Stimulated activated CD4-positive, alpha-beta T cell treated with anti-CD3 and anti-CD28 coated beads, TNF-alpha, amount 100 ng/mL, for 24 hours (primary cell): ENCODE measurements at places on chromosomes 6 and 20.

DNA sequence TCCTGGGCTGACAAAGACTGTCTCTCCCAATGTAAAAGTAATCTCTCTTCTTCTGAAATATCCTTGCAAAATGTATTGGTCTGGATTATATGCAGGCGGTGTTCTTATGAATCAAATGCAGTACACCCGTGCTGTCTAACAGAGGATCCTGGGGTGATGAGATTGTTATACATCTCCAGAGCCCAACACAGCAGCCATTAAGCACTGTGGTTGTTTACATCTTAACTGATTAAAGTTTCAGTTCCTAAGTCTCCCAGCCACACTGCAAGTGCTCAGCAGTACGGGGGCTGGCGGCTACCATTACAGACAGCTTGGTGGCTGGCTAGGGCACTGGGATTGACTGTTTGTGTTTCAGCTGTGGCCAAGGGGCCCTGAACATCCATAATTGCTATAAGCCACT lies 7.0 kb downstream of the UNC93A start:
- DNase-seq = no peak

GRCh38 chr6:8589941-8590729 lies 154.8 kb upstream of the SLC35B3 start:
- no peak for DNase-seq

DNA sequence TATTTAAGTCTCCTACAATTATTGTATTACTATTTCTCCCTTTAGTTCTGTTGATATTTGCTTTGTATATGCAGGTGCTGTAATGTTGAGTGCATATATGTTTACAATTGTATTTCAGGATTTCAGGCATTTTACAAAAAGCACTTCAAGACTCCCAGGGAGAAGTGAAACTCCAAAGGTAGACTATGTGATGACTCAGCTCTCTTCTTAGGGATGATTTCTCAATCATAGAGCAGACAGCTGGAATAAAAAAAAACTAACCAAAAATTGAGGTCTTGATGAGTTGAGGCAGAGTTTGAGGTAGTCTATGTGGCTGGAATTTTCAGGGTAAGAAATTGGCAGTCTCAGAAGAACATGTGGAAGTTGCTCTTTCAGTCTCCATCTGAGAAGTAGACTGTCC lies 786.1 kb downstream of the TFAP2A start:
- DNase-seq = no peak

DNA sequence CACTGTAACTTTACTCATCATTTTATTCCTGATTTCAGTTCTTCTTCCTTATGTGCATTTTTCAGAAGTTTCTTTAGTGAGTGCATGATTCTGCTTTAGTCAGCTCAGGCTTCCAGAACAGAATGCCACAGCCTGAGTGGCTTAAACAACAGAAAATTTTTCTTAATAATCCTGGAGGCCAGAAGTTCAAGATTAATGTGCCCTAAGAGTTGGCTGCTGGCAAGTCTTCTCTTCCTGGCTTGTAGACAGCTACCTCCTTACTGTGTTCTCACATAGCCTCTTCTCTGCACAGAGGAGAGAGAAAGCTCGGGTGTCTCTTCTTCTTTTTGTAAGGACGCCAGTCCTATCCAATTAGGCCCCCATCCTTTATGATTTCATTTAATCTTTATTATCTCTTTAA lies 443.1 kb upstream of the RGS17 start:
- DNase-seq = no peak

DNA sequence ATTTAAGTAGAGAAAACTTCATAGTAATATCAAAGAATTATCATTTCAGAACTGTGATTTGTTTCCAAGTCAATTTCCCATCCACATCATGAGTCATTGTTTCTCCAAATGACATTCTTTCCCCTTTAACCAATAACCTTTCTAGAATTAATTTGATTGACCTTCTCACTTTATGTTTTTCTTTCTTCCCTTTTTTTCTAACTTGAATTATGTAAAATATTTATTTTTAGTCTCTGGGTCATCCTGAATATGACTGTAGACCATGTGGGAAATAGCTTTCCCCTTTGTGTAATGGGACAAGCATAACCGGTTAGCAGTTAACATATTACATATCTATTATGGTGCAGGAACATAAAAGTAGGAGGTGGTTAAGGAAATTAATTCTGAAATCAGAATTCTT lies 291.1 kb downstream of the GJA1 start:
- no peak for DNase-seq

GRCh38 chr20:48468571-48468970 lies 359.2 kb downstream of the PREX1 start:
- no peak for DNase-seq

DNA sequence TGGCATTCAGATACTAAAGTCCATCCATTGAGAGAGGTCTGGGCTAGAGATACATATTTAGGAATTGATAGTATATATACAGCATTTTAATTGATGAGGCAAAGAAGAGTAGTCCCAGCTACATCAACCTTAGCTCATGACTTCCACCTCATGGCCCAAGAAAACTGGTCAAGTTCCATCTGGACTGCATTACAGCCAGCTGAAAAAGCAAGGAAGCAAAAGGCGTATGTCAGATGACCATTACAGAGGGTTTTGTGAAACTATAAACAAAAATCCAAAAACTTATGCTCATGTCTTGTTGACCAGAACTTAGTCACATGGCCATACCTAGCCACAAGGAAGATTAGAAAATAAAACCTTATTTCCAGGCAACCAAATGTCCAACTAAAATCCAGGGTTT lies 46.8 kb upstream of the RNF146 start:
- DNase-seq = no peak

DNA sequence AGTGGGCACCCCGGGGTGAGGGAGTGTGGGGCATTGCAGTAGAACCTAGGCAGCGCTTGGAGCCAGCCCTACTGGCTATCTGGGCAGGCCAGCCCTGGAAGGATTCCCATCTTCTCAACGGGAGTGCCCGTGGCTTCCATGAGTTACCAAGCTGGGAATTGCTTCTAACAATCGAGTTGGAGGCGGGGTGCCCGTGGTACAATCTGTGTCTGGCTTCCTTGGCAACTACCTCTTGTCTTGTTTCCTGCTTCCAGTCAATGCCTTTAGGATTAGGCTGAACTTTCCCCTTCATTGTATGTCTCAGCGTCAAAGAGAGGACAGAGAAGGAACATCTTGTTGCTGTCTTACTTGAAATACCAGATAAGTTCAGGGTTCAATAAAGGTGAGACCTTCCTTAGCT lies 33.3 kb downstream of the PPP1R14C start:
- DNase-seq = no peak

- no peak for DNase-seq
Observed at GRCh38 chr20:58870293-58871014, 17.9 kb downstream of the GNAS start.

DNA sequence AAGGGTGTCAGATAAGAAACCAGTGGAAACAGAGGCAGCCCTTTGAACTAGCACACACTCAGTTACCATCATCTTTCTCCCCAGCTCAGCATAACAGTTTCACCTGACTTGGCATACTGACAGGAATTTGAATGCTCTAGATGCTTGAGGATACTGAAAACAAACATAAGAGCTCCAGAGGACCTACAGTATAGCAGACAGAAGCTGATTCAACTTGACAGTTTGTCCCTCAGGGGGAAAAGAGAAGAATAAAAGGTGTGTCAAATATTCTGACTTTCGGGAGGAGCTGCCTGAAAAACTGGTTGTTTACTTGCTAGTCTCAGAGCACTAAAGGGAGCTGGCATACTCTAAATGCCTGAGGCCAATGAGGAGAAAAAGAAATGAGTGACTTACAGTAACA lies 35.1 kb downstream of the EYS start:
- DNase-seq = no peak

GRCh38 chr20:49999329-49999728 lies 16.5 kb downstream of the SNAI1 start:
- DNase-seq = no peak

DNA sequence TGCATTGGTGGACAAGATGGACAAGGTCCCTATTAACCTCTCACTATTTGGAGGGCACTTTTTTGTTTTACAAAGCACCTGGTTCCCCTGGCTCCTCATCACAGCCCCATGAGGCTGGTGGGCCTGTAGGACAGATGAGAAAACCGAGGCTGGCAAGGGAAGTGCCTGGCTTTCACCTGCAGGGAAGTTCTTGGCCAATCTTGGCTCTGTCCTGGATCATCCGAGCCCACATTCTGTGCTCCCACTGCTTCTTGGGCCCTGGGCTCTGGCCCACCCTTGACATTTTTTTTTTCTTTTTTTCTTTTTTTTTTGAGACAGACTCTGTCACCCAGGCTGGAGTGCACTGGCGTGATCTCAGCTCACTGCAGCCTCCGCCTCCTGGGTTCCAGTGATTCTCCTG lies 14.7 kb downstream of the SLC13A3 start:
- DNase-seq = no peak

DNA sequence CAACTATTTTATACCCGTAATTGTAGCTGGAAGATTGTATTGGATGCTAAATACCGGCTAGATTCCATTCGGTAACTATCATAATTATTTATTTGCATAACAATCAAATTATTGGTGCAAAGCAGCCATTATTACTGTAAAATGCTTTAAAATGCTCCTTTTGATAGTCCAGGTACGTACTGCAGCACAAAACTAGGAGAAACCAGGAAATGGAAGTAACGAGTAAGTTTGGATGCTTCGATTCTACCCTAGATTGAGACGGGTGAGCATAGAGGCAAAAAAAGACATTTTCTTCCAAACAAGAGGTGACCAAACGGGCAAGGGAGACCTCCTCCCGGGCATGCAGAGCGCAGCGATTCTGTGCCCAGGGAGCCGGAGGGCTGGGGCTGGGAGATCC lies 469 bp upstream of the XRN2 start:
- DNase-seq = no peak

- DNase-seq = no peak
Observed at GRCh38 chr6:14932485-14933182, 313.2 kb upstream of the JARID2 start.

DNA sequence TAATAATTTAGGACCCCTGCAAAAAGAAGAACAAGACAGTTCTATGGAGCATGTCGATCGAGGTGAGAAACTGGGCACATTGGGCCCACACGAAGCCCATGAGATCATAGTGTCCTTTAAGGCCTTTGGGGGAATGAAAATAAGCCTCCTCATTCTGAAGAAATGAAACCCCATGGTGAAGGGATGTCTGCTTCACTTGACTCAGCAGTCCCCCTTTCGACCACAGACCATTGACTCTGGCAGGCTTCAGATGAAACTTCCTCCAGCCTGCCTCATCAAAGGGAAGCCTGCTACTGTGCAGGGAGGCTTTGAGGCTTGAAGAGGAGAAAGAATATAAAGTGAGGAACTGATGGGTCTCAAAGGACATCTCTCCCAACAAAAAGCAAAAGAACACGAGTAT lies 144.2 kb upstream of the FBXL4 start:
- no peak for DNase-seq

GRCh38 chr20:51661609-51662178 lies 106.5 kb downstream of the ATP9A start:
- peak; percentile 3 for DNase-seq

- DNase-seq = no peak
Observed at GRCh38 chr20:36030149-36030548, 61.8 kb downstream of the CNBD2 start.

DNA sequence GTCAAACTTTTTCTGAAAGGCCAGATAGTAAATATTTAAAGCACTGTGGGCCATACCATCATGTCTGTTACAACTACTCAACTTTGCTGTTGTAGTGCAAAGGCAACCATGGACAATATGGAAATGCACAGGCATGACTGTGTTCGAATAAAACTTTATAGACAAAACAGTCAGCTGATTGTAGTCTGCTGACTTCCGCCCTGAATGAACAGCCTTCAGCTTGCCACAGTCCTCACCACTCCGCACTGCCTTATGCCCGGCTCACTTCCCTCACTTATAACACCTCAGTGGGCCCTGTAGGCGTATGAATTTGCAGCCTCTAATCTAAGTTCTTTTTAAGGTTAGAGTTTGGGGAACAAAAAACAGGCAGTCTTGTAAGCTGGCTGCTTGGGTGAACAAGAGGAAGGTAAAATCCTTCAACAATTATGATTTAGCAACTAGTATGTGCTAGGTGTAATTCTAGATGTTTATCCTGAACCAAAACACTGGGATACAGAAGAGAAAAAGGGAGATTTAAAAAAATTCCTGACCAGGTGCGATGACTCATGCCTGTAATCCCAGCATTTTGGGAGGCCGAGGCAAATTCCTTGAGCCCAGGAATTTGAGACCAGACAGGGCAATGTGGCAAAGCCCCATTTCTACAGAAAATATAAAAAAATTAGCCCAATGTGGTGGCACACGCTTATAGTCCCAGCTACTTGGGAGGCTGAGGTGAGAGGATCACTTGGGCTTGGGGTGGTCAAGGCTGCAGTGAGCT lies 6.8 kb upstream of the SLC2A10 start:
- DNase-seq = no peak

GRCh38 chr6:84284428-84285049 lies 57.1 kb upstream of the CEP162 start:
- no peak for DNase-seq

GRCh38 chr6:163333701-163334663 lies 80.5 kb upstream of the QKI start:
- DNase-seq = no peak

GRCh38 chr6:11364971-11365397 lies 132.5 kb upstream of the NEDD9 start:
- no peak for DNase-seq

- DNase-seq = no peak
Observed at GRCh38 chr6:17725083-17725482, 18.4 kb upstream of the NUP153 start.

- no peak for DNase-seq
Observed at GRCh38 chr6:46590765-46591164, 61.9 kb downstream of the CYP39A1 start.

DNA sequence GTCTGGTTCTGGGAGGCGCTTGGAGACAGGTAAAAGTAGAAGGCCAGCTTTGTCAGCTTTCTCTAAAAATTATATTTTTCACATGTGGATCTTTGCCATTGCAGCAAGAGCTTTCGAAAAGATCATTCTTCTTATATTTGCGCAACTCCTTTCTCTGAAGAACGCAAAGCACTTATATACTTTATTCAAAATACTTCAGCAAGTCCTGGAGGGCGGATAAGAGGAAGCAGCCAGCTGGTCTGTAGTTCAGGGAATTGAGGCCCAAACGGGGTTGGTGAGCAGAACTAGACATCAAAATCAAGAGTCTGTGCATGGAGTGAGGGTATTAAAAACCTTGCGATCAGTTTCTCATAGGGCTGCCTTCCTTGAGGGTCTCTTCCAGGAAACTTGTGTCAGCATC lies 182.3 kb downstream of the DTNBP1 start:
- DNase-seq = no peak

DNA sequence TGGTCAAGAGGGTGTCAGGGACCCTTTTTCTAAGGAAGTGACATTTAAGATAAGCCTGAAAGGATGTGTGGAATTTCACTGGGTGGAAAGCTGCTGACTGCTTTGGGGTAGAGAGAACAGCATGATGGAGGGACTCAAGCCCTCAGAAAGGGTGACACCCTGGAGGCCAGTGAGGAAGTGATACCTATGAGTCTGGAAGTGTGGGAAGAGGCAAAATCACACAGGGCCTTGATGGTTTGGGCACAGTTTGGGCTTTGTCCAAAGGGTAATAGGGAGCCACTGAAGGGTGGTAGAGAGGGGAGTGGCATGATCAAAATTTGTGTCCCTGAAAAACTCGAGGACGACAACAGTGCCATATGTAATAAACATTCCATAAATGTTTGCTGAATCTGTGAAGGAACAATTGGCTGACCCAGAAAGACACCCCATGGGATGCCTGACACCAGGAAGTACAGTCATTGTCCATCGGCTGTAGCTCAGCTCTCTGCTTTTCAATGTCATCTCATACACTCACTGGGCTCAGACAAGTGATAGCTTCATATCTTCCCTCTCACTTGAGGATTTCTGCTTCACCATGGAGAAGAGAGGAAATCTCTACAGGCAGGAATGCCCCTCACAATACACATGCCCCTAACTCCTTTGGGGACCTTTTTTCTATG lies 21.3 kb downstream of the CASS4 start:
- no peak for DNase-seq

GRCh38 chr20:2386516-2387179 lies 5.9 kb downstream of the TGM6 start:
- no peak for DNase-seq
